ENCODE measurements at places on chromosomes 3 and 15.
A peak's percentile ranks its signal among the peaks of the same experiment; 100 is the strongest.

DNA sequence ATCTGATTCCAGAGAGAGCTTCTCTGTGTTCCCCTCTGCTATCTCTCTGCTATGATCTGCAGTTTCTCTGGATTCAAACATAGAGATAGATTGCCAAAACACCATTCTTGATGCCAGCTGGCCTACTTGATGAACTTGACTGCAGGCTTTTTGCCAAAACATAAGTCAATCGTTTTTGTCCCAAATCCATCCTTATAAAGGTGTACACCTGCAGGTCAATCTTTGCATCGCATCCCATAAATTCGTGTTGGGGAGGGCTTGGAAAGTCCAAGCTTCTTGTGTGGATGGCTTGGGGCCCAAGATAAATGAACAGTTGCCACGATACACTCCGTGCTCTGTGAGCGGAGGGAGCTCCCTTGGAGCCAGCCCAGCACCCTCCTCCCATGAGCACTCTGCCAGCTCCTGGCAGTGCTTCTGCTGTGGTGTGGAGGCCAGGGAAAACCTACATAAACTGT lies 2.7 kb downstream of the CERS3 start:
- no peak for DNase-seq

GRCh38 chr3:36312351-36312750 lies 68.0 kb upstream of the STAC start:
- peak; percentile 41 for DNase-seq

DNA sequence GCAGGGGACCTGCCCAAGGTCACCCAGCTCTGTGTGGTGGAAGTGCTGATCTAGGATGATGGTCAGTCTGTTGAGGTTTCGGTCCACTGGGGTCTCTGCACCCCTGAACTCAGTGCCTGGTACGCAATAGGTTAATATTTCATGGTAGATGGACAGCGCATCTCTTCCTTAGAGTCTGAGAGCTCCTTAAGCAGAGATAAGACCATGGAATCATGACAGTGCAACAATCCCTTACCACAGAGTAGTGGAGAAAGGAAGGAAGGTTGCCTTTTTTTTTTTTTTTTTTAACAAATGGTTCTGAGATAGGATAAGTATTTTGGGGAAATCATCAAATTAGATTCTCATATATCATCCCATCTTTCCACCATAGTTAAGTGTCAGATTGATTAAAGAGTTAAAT lies 79.8 kb upstream of the SLC6A1 start:
- DNase-seq = no peak

GRCh38 chr15:80173022-80173759 lies 20.4 kb downstream of the FAH start:
- DNase-seq = peak; percentile 4

- no peak for DNase-seq
Observed at GRCh38 chr3:154121701-154122551, 736 bp downstream of the ARHGEF26 start.

GRCh38 chr3:107063351-107063750 lies 313.9 kb upstream of the CCDC54 start:
- DNase-seq = no peak

GRCh38 chr3:150511122-150511821 lies 35.0 kb downstream of the SERP1 start:
- no peak for DNase-seq

GRCh38 chr3:133531981-133532380 lies 41.5 kb upstream of the CDV3 start:
- DNase-seq = no peak

GRCh38 chr15:68075764-68076385 lies 21.8 kb downstream of the PIAS1 start:
- DNase-seq = no peak

GRCh38 chr15:60713119-60714084 lies 234.5 kb upstream of the ICE2 start:
- no peak for DNase-seq

Data from DMS153 (cell line).